Activated CD8-positive, alpha-beta memory T cell treated with anti-CD3 and anti-CD28 coated beads for 1 hour (primary cell): ENCODE measurements at places on chromosomes 4 and X.

DNA sequence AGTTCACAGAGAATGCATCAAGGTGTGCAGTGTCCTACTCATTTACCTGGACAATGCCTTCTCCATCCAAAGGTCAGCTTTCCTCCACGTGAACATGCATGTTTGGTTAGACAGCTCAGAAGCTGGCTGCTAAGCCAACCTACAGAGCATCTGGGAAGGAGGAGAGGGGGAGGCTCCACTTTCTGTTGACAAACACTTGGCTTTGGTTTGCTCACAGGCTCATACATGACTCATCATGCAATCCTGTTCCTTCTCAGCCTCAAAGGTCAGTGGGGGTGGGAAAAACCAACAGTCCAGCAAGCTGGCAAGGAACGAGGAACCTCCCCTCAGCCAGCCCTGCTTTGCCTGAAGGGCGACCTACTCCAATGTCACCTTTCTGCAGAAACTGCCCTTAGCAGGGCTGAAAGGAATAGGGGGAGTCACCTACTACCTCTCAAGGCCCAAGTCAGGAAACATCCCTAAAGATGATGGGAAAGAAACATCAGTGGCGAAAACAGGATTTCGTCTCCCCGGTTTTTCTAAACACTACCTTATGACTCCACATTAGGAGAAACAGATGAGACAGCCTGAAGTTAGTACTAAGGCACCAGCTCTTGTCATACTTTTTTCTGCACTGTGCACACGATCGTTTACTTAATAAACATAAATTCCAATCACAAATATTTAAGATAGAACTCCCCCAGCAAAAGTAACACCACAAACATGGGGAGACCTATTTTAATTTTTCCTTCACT lies 37.9 kb downstream of the RELL1 start:
- DNase-seq: no peak

- DNase-seq: no peak
Observed at GRCh38 chr4:146294776-146295175, 80.4 kb downstream of the REELD1 start.

DNA sequence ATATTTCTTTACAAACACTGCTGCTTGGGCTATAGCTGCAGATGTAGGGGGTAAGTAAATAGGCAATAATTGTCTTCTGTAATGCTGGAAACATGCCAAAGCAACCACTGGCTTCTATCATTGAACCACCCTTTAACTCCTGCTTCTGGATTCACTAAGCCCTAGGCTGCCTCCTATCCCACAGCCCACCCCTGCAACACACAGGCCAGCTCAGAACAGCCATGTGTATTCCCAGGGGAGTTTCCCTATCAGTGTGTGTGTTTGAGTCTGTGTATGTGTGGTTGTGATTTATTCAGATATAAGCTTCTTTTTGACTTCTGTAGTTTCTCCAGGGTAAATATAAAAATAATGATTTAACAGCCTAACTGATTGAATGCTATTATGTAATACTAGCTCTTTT lies 291.3 kb downstream of the PCDH10 start:
- DNase-seq: no peak

DNA sequence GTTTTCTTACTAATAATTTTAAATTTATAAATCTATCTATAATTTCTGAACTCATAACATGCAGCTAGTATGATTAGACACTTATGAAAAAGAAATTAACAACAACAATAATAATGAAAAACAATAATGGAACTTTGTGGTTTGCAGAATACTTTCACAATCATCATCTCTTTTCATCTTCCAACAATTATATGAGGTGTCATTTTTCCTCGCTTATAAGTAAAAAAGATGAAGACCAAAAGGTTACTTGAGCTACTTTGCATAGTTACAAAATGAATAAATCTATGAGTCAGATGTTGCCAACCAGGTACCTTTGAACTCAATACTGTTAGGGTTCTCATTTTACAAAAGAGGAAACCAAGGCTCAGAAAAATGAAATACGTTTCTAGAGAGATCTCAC lies 98.5 kb upstream of the ELOVL6 start:
- DNase-seq: no peak

DNA sequence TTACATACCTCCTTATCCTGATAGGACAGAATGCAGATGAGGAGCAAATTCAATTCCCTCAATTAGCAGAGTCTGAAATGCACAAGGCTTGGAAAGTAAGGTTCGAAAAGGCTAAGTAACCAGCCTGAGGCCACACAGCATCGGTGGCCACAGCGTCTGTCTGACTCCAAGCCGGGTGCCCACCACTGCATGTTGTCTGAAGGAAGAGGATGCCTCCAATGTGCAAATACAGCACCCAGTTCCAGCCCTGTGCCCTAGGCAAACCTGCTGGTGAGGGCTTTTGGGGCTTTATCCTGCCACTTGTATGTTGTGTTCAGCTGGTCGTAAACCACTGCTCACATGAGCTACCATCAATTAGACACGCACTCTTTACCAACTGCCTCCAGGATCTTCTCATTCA lies 48.6 kb upstream of the PPP2R2C start:
- no peak for DNase-seq

- DNase-seq: no peak
Observed at GRCh38 chr4:25580633-25581467, 74.8 kb upstream of the SLC34A2 start.

DNA sequence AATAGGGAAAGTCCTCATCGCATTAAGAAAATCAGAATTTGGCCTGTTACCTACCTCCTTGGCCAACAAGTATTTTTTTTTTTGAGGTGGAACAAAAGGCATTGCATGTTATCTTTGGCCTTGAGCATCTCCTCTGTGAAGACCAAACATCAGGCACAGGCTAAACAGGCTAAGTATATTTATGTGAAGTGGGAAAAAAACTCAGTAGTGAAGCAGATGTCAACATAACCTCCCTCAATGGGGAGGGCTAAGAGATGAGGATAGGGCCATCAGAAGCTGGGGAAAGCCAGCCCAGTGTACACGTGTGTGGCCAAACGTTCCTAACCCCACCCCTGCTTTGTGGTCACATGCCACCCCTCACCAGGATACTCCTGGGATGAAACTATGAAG lies 102.5 kb downstream of the FNIP2 start:
- no peak for DNase-seq

DNA sequence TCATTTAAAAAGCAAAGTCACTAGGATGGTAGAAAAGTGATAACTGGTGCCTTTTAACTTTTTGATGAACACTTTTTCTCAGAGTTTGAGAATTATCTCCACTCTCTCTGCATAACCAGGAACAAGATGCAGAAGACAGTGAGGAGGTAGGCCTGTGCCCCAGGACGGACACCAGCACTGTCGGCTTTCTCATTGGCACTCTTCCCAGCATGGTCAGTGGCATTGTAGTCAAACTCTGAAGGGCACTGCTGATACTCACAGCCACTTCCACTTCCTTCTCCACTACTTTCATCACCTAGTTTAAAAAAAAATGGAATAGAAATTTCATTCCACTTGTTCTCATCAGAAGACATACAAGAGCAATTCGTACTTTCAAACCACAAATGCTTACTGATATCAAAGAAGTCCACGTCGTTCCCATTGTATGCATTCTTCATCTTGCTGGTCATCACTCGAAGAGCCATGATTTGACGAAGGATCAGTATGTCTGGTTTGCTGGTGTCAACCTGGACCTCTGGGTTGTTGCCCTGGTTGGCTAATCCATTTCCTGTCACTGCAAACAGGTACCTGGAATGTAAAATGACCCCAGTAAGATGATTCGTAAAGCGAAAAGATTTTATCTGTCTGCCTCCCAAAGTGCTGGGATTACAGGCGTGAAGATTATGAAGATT lies 84.8 kb upstream of the TFDP3 start:
- DNase-seq: no peak

- no peak for DNase-seq
Observed at GRCh38 chrX:40096395-40097091, 1.2 kb downstream of the BCOR start.

- DNase-seq: no peak
Observed at GRCh38 chr4:3502941-3503936, 29.0 kb downstream of the LRPAP1 start.

DNA sequence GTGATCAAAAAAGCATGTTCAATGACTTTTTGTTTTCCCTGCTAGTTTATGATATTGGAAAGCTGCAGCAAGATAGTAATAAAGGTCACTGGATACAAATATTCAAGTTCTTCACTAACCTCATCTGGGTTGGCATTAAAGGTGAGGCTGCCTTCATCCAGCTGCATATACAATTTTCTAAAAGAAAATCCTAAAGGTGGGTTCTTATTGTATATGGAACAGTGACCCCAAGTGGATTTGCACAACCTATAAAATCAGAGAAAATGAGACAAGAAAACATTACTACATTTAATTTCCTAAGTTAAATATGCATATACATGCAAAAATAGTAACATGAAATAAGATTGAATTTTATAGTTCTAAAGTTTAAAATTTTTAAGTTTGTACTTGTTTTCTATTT lies 23.9 kb downstream of the FBXO8 start:
- no peak for DNase-seq

GRCh38 chr4:2930135-2930757 lies 33.0 kb downstream of the NOP14 start:
- DNase-seq: no peak

DNA sequence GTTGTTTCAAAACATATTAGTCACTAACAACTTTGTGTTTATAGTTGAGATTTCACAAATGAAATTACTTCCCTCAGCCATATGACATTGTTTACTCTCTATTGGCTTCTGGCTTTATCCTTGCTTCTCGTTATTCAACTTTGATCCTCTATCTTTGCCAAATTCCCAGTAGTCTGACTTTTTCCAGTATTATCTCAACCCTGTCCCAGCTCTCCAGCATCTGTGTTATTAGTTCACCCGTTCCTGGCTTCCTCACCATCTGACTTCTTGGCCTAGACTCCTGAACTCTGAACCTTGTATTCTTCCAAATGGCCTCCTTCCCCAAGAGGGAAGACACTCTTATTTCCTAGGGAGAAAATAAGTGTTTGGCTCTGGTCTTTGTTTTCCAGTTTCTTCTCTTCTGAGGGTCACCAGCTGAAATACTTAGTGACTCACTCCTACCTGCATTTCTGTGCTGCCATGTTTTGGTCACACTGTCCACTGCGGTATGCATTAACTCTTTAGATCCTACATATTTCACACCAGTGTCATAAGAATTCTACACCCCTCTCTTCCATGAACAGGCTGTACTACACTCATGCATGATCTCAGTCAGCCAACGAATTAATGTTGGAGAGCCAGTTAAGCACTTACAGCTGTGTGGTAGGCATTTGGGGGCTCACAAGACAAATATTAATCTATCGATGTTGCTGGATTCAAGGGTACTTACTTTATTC lies 17.0 kb upstream of the ARHGAP24 start:
- no peak for DNase-seq

DNA sequence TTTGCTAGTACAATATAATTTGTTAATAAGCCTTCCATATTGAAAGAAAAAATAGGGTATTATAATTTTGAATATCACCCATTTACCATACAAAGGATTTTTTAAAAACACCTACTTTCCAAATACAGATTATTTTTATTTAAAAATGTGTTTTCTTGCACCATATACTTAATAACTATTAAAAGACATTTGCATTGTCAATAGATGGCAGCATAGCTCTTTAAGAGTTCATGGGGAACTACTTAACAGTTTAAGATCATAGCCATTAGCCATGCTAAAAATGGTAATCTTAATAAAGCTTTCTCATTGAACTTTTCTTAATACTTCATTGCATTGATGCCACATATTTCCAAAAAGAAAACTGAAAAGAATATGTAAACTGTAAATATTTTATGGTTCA lies 1995.9 kb downstream of the C4orf33 start:
- no peak for DNase-seq

GRCh38 chr4:55117511-55117910 lies 7.9 kb downstream of the KDR start:
- no peak for DNase-seq
